ENCODE measurements at places on chromosomes 2 and 18. TPM values are rescaled to one million over a fixed set of nuclear protein-coding genes. Genes with fewer than 3 reads are reported as not detected.
A peak's percentile ranks its signal among the peaks of the same experiment; 100 is the strongest.

DNA sequence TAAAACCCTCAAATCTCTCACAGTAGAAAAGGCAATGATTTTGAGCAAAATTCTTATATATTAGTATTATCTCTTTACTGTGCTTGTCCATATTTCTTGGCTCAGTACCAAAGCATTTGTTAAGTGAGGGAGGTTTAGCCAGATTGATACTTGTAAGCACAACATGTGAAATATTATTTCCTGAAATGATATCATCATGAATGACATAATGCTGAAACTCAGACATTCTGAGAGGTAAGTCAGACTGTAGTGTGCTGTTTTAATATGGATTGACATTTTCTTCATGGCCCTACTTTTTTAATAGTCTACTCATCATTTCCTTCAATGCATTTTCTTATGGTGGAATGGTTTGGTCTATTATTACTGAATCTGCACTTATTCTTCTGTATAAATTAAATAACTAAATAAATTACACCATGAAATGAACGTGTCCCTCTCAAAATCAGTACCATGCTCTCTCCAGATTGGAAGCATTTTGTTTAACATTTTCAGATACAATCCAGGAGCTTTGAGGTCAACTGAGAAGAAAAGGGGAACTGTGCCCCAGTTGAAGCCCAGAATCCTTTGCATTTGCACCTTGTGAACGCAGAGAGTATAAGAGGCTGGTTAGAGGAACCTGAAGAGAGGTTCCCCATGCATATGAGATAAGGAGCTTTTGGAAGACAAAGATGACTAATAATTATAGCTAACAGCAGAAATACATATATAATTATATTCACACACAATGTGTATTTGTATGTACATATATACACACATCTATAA lies 50.1 kb upstream of the CRACDL start:
- DNase-seq: no peak

- DNase-seq: no peak
Measured at GRCh38 chr18:47901624-47902362, 28.7 kb downstream of the SMAD2 start.

GRCh38 chr2:218406949-218407618 lies 7.4 kb downstream of the CTDSP1 start:
- peak; percentile 63 for DNase-seq

GRCh38 chr18:8063733-8064132 lies 496.6 kb downstream of the PTPRM start:
- DNase-seq: no peak

GRCh38 chr2:173500953-173501352 lies 146.3 kb downstream of the CDCA7 start:
- no peak for DNase-seq

CENPA gene
- total RNA-seq: 40.9 TPM

GAD1 gene
- 17.8 TPM for total RNA-seq

- peak; percentile 32 for DNase-seq
Measured at GRCh38 chr18:57621246-57621604, 411 bp downstream of the NARS1 start.

DNA sequence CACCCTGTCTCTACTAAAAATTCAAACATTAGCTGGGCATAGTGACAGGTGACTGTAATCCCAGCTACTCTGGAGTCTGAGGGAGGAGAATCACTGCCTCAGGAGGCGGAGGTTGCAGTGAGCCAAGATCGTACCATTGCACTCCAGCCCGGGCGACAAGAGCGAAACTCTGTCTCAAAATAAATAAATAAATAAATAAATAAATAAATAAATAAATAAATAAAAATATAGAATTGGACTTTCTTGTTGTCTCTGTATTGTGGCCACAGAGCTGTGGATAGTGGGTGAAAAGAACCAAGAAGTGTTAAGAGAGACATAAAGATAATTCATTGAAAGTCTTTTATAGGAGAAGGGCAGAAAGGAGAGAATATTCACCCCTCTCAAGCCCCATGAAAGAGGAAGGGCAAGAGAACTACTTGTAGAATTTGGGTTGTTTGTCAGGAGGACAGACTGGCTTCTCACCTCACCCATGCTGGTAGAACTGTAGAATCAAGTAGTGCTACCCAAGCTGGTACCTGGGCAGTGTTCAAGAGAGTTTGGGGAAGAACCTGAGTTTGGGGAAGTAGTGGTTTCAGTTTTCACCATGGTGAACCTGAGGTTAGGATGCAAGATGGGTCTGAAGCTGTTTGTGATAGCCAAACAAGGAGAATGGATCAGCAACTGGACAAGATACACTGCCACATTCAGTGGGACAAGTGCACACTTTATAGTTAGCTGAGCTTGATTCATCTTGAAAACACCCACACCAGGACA lies 256.5 kb downstream of the CD226 start:
- DNase-seq: no peak

ASAP2 gene
- total RNA-seq: 0.42 TPM

DNA sequence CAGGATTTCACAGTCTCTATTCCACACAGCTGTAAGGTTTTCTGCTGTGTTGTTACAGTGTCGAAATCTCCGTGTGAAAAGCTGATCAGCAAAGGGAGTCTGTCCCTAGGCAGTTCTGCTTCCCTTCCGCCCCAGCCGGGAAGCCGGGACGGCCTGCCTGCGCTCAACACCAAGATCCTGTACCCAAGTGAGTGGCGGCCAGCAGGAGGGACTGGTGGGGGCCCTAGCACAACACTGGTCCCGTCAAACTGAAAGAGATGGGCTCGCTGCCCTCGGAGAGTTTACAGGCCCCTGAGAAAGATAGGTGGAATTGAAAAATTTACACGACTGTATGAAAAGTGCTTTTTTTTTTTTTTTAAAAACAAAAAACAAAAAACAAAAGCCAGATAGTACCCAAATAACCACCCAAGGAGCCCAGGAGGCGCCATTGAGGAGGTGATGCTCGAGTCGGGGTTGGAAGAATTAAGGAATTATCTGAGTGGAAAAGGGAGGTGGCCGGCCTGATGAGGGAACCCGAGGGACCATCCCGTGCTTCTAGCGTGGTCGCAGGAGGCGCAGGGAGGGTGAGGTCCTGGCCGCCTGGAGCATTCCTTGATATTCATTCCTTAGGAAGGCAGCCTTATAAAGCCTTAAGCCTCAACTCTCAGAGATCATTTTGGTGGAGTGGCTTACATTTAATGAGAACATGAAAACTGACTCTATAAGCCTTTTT lies 96.7 kb downstream of the DGKD start:
- no peak for DNase-seq

PAX8 gene
- total RNA-seq: 3.0 TPM

NCL gene
- 501 TPM for total RNA-seq

DNA sequence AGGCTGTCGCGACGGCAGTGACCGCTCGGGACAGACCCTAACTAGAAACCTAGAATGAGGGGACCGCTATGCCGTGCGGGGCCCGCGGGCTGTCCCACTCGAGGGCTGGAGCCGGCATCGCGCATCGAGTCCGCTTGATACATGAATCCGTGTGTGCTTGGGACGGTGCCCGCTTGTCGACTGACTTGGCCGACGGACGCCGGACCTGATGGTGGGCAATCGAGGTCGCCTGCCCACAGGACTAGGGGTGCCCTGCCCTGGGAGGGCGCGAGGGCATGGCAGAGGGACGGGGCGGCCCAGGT lies 749 bp upstream of the PTMA start:
- no peak for DNase-seq

CCDC121 gene
- total RNA-seq: not detected

FBLN7 gene
- total RNA-seq: 30.6 TPM

DNA sequence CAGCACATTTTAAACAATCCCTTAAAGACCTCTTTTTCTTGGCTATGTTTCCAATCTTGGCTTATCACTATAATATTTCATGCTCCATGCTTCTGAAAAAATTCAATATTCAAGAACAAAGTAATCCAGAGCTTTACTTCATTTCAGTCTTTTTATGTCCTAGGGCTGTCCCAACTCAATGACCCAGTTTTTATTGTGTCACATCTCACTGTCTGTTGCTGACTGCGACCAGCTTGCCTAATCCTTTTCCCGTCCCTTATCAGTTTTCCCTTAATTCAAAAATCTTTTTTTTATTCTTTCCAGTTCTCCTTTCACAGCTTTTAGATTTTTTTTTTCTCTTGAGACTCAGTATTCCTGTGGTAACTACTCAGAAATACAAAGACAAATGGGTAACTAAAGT lies 10.2 kb downstream of the TMEM17 start:
- no peak for DNase-seq

CAPN14 gene
- total RNA-seq: 0.60 TPM

REG3G gene
- total RNA-seq: not detected

- no peak for DNase-seq
Measured at GRCh38 chr2:233449081-233449901, 95.0 kb downstream of the DGKD start.

PTPN2 gene
- 84.9 TPM for total RNA-seq

Data from activated T-cell treated with anti-CD3 and anti-CD28 coated beads, Interleukin-2, amount 50 U/mL, for 72 hours (primary cell).